ENCODE measurements at places on chromosomes 5 and 9. TPM values are rescaled to one million over a fixed set of nuclear protein-coding genes. Genes with fewer than 3 reads are reported as not detected.

DNA sequence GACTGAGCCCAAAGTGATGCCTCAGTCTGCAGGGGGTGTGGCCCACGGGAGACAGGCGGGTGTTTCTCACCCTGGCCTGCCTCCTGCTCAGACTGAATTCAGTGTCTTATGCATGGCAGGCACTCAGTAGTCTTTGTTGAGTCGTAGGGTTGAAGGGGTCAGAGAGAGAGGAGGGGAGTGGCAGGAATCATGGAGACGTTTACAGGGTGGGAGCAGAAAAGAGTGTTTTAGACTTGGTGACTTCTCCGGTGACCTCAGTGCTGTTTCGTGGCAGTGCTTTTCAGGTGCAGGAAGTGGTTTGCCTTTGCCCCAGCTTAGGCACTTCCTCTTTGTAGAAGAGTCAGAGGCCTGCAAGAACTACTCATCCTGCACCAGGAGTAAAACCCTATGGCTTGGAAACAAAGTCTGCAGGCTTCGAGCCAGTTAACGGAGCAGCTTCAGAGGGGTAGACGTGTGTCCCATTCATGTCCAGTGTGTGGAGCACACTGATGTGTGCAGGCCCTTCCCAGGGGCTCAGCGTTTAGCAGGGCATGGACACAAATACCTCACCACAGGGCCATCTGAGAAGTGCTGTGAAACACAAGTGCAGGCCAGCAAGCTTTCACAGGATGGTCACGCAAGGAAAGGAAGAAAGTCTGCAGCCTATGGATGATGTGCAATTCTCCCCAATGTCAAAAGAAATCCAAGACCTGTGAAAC lies 24.5 kb upstream of the SEMA4D start:
- no peak overlapping the region for H3K4me3 ChIP-seq
- no peaks in the 10 kb centered on the region for H3K27me3 ChIP-seq
- H3K36me3 ChIP-seq = no peaks in the 10 kb centered on the region

DNA sequence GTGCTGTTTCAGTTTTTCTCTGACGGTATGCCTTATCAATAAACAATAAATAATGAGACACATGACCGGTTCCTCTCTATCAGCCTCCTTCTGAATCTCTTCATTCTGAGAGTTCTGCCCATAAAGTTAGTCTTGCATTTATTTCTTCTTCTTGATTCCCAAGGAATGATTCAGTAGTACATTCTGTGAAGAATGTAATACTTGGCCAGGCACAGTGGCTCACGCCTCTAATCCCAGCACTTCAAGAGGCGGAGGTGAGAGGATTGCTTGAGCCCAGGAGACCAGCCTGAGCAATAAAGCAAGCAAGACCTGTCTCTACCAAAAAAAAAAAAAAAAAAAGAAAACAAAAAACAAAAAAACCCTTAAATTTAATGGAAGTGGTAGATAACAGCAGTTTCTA lies 53.9 kb downstream of the PAM start:
- no peaks in the 10 kb centered on the region for H3K27me3 ChIP-seq
- H3K27ac ChIP-seq = no peak overlapping the region
- no peak overlapping the region for H3K4me3 ChIP-seq
- no peaks in the 10 kb centered on the region for H3K36me3 ChIP-seq
- H3K4me1 ChIP-seq = peaks cover 8% of the 10 kb centered on the region

GRCh38 chr9:92980085-92980745 lies 32.9 kb downstream of the FGD3 start:
- no peaks in the 10 kb centered on the region for H3K27me3 ChIP-seq
- H3K27ac ChIP-seq = no peak overlapping the region

GRCh38 chr5:77086368-77086688 lies 757 bp downstream of the ZBED3 start:
- peaks cover 3% of the 10 kb centered on the region for H3K36me3 ChIP-seq
- peak overlapping the region; percentile 87 for H3K27ac ChIP-seq

GRCh38 chr5:95537501-95537900 lies 17.3 kb downstream of the SKIC3 start:
- H3K4me1 ChIP-seq = no peaks in the 10 kb centered on the region
- no peak overlapping the region for H3K27ac ChIP-seq
- DNase-seq = no peak
- H3K36me3 ChIP-seq = peaks cover 2% of the 10 kb centered on the region
- H3K4me3 ChIP-seq = no peak overlapping the region
- no peaks in the 10 kb centered on the region for H3K27me3 ChIP-seq

GRCh38 chr5:156515803-156516360 lies 188.9 kb downstream of the SGCD start:
- no peaks in the 10 kb centered on the region for H3K4me1 ChIP-seq
- H3K27ac ChIP-seq = no peak overlapping the region
- no peak overlapping the region for H3K4me3 ChIP-seq
- no peak for DNase-seq
- no peaks in the 10 kb centered on the region for H3K27me3 ChIP-seq
- H3K36me3 ChIP-seq = peaks cover 5% of the 10 kb centered on the region

DNA sequence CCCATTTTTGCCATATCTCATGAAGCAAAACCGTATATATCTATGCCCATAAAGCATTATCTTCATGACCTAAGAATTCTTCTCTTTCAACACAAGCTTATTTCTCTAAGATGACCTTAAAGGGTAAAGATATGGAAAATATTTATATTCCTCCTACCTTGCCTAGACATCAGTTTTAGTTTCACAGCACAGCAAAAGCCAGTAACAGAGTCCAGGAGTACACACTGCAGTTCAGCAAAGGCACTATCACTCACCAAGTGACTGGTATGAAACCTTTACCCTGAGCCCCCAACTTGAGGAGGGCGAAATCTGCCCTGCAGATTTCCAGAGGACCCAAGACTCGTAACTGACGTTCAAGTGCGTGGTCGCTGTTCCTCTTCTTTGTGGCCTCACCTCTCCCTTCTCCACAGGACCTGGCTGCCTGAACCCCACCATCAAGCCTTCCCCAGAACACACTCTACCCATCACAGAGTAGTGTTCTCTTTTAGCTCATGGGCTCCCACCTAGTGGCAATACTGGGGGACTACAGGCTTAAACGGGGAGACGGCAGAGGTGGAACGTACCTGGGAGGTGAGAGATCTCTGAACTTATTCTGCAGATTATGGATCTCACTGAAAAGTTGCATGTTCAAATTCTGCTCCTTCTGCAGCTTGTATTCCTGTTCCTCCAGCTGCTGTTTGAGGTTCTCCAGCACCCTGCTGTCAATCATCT lies 141.0 kb downstream of the CDK5RAP2 start:
- no peak overlapping the region for H3K27ac ChIP-seq
- H3K4me3 ChIP-seq = no peak overlapping the region
- peaks cover 2% of the 10 kb centered on the region for H3K36me3 ChIP-seq
- H3K4me1 ChIP-seq = peaks cover 5% of the 10 kb centered on the region

- H3K4me1 ChIP-seq = no peaks in the 10 kb centered on the region
- H3K27ac ChIP-seq = no peak overlapping the region
- no peaks in the 10 kb centered on the region for H3K36me3 ChIP-seq
- DNase-seq = no peak
Observed at GRCh38 chr5:51279983-51280706, 103.1 kb upstream of the ISL1 start.

GRCh38 chr9:137278061-137278701 lies 655 bp downstream of the TOR4A start:
- no peaks in the 10 kb centered on the region for H3K4me1 ChIP-seq
- no peaks in the 10 kb centered on the region for H3K27me3 ChIP-seq
- peaks cover 3% of the 10 kb centered on the region for H3K36me3 ChIP-seq
- H3K4me3 ChIP-seq = peak overlapping the region; percentile 40
- DNase-seq = peak; percentile 56

DNA sequence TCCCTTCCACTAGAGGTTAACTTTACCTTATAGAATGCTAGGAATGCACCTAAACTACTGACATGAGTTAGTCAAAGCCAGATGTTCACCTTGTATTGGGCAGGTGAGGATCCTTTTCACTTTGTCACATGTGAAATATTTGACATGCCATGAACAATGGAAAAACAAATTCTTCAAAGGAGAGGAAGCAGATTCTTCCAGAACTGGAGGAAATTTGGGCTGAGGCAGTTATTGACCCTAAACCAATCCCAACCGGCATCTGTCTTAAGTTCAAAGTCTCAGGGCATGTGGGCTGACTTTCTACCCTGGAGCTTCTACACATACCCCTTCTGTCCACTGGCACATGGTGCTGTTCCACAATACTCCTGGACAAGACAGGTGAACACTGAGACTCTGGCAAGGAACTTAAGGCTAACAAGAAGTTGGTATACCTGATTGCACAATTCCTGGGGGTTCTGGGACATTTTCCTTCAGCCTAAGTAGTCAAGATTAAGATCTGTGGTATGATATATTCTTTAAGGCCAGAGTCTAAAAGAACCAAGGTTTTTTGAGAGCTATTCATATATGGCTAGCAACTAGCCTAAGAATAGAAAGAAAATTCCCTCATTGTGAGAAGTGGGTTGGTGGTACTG lies 2.6 kb downstream of the VLDLR start:
- H3K27me3 ChIP-seq = no peaks in the 10 kb centered on the region
- no peak overlapping the region for H3K4me3 ChIP-seq
- no peaks in the 10 kb centered on the region for H3K4me1 ChIP-seq
- DNase-seq = no peak

GRCh38 chr9:107237873-107238272 lies 45.2 kb upstream of the RAD23B start:
- no peak overlapping the region for H3K27ac ChIP-seq
- H3K4me3 ChIP-seq = no peak overlapping the region
- H3K4me1 ChIP-seq = no peaks in the 10 kb centered on the region
- H3K36me3 ChIP-seq = no peaks in the 10 kb centered on the region

- no peaks in the 10 kb centered on the region for H3K4me1 ChIP-seq
- no peaks in the 10 kb centered on the region for H3K27me3 ChIP-seq
- DNase-seq = no peak
- no peaks in the 10 kb centered on the region for H3K36me3 ChIP-seq
- H3K27ac ChIP-seq = no peak overlapping the region
Observed at GRCh38 chr5:68662804-68663307, 431.0 kb upstream of the SLC30A5 start.

GRCh38 chr5:1535646-1536045 lies 11.9 kb upstream of the LPCAT1 start:
- H3K27me3 ChIP-seq = no peaks in the 10 kb centered on the region
- DNase-seq = no peak
- H3K27ac ChIP-seq = no peak overlapping the region
- H3K4me1 ChIP-seq = no peaks in the 10 kb centered on the region
- H3K4me3 ChIP-seq = no peak overlapping the region
- no peaks in the 10 kb centered on the region for H3K36me3 ChIP-seq

DNA sequence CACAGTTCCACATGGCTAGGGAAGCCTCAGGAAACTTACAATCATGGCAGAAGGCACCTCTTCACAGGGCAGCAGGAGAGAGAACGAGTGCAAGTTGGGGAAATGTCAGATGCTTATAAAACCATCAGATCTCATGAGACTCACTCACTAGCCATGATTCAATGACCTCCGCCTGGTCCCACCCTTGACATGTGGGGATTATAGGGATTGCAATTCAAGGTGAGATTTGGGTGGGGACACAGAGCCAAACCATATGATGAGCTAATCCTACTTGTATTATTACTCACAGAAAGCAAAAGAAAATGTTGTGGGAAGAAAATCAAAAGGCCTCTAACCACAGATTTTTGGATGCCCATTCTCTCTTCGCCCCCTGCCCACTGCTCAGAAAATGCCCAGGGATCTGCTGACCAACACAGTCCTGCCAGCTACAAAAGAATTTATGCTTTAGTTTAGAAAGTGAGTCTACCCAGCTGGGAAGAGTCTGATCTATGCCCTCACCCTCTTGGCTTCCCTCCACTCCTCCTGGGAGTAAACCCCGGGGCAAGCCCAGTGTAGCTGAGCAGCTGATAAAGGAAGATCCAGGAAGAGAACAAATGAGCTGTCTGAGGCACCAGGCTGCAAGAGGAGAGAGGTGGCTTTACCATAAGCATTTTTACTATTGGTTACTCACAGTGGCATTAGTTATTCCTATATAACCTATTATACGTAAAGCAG lies 53.1 kb downstream of the RNF130 start:
- H3K36me3 ChIP-seq = peaks cover 3% of the 10 kb centered on the region
- no peak for DNase-seq
- no peak overlapping the region for H3K27ac ChIP-seq
- H3K27me3 ChIP-seq = no peaks in the 10 kb centered on the region
- peaks cover 1% of the 10 kb centered on the region for H3K4me1 ChIP-seq

GRCh38 chr5:97550164-97550563 lies 367.1 kb upstream of the RIOK2 start:
- no peak for DNase-seq
- H3K4me3 ChIP-seq = no peak overlapping the region
- no peaks in the 10 kb centered on the region for H3K36me3 ChIP-seq
- no peaks in the 10 kb centered on the region for H3K4me1 ChIP-seq
- no peak overlapping the region for H3K27ac ChIP-seq

- H3K36me3 ChIP-seq = no peaks in the 10 kb centered on the region
- H3K4me1 ChIP-seq = no peaks in the 10 kb centered on the region
- no peak overlapping the region for H3K4me3 ChIP-seq
- no peak for DNase-seq
- H3K27me3 ChIP-seq = no peaks in the 10 kb centered on the region
Observed at GRCh38 chr5:169719360-169720314, 82.6 kb downstream of the DOCK2 start.

GRCh38 chr9:127361561-127361960 lies 35.4 kb upstream of the SLC2A8 start:
- DNase-seq = no peak
- no peaks in the 10 kb centered on the region for H3K4me1 ChIP-seq
- no peak overlapping the region for H3K27ac ChIP-seq
- no peaks in the 10 kb centered on the region for H3K36me3 ChIP-seq
- no peak overlapping the region for H3K4me3 ChIP-seq

AQP7 gene
- total RNA-seq = 2.7 TPM

ASPN gene
- 79.8 TPM for total RNA-seq

CBY3 gene
- total RNA-seq = not detected

BARHL1 gene
- total RNA-seq = not detected

EGR1 gene
- total RNA-seq = 158 TPM

TNC gene
- 117 TPM for total RNA-seq

FBP1 gene
- 6.6 TPM for total RNA-seq

ACOT12 gene
- total RNA-seq = 0.18 TPM

FBXO4 gene
- total RNA-seq = 11.5 TPM

Data from aorta (tissue), 5 donors.